Activated naive CD8-positive, alpha-beta T cell treated with anti-CD3 and anti-CD28 coated beads, Interleukin-2, amount 50 U/mL, for 16 hours (primary cell): ENCODE measurements at places on chromosomes 5 and 9.

DNA sequence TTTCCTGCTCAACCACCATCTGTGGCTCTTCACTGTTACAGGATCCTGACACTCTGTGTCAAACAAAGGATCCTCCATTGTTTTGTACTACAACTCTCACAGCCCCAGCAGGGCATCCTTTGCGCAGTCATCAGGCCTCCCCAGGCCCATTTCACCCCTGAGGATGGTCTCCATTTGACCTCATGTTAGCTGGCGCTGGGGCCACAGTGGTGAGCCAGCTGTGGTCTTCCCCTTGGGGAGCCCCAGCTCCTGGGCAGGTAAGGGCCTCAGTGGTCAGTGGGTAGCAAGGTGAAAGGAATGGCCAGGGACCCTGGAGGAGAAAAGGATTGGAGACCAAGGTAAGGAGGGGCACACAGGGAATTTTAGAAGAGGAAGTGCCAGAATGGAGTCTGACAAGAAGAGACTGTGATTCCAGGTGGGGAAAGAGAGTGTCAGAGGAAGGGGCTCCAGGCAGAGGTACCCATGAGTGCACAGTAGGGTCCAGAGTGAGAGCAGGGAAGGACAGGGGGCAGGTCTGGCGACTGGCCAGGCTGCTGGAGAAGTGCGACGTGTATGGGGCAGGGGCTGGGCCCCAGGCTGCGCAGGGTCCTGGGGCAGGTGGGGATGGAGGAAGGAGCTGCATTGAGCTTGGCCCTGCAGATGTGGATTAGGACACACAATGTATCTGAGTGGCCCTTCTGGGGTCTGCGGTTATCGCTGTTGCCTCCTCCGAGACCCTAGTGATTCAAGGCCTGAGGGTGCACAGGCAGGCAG, 109.9 kb downstream of the PHF2 start:
- no peak for DNase-seq

DNA sequence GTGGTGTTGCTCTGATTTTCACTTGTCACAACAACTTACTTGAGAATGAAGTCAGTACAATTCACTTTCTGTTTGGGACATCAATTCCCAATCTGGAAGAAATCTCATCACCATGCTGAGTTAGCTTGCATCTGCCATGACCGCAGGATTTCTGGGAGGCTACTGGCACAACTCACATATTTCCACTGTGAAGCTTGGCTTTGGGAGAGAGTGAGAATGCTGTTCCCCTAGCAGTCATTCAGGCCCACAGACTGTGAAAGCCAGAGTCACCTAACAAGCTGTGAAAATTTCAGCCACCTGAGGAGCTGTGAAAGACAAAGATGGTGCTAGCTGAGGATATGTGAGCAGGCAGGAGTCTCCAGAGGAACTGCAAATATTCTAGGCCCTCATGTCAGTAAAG, 365.2 kb upstream of the TUSC1 start:
- no peak for DNase-seq

- DNase-seq = no peak
Measured at GRCh38 chr9:106383072-106383471, 479.9 kb upstream of the ZNF462 start.

DNA sequence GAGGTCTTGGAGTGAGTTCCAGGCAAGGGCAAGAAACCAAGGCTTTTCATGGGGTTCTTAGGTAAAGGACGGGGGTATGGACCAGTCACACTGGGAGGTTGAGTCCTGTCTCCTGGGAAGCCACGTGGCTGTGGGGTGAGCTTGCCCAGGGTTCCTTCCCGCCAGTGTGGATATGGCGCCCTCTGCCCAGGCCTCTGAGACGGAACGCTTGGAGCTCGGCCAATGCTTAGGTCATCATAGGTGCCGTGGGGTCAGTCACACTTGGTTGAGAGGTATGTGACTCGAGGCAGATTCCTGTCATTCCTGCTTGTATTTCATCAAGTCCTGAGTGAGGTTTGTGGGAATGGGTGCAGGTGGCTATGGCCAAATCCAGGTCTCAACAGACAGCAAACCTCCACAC, 46.2 kb downstream of the TENT4A start:
- DNase-seq = no peak

DNA sequence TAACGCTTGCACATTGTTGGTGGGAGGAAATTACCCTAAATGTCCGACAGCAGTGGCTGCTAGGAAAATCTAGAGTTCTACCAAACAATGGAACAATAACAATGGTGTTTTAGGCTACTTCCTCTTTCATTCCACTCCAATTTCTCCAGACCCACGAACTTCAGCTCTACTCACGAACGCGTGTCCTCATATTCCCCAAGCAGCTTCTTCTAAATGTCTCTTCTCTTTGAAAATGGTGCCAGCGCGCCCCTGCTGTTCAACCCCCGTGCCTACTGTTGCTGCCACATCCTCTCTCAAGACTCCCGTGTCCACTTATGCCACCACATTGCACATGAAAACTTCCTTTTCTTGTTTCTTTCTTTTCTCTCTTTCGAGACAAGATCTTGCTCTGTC, 25.6 kb downstream of the OR2V2 start:
- DNase-seq = no peak

- DNase-seq = no peak
Measured at GRCh38 chr9:88533951-88534455, 975 bp upstream of the NXNL2 start.

- no peak for DNase-seq
Measured at GRCh38 chr5:139141446-139142204, 56.5 kb downstream of the SIL1 start.

GRCh38 chr5:72630081-72630480, 122.9 kb upstream of the ZNF366 start:
- no peak for DNase-seq

DNA sequence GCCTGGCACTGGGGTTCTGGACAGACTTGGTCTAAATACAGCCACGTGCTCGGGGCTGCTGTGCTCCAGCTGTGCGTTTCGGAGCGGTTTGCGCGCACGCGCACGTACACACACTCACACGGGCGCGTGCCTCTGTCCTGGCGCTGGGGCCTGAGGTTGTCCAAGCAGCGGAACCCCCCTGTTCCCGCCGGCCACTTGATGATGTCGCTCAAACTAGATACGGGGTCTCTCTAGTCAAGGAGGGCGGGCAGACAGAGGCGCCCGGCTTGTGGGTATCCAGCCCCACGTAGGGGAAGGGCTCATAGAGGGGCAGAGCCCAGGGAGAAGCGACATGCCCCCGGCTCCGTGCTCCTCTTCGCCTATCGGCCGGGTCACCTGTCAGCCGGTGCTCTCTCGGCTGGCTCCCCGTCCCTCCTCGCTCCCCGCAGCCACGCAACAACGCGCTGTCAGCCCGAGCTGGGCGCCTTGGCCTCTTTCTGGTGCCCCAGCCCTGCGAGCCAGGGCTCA, 8.9 kb downstream of the NR2F1-AS1 start:
- no peak for DNase-seq

DNA sequence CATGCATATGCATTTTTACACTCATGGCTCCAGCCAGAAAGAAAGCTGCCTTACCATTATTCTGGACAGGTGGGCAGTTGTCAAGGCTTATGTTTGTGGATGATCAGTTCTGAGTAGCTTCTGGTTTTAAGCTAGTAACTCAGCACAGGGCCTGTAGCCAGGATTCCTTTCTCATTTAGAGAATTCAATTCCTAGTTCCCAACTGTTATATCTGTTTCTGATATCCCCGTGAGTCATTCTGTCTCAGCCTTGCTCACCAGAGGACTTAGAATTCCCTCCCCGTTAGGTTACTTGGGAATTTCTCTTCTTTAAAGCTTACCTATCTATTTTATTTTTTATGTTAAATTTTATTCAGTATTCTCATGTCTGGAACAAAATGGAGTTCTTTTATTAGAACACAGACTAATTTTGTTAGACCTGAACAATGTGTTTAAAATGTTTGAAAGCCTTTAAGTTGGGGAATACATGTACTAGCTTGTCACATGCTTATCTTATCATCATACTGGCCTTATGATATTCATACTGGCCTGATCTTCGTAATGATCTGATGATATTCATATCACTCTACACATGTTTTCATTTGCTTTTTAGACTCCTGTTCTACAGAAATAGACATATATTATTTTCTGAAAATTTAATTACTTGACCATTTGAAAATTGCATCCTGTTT, 47.1 kb downstream of the CAST start:
- DNase-seq = no peak

DNA sequence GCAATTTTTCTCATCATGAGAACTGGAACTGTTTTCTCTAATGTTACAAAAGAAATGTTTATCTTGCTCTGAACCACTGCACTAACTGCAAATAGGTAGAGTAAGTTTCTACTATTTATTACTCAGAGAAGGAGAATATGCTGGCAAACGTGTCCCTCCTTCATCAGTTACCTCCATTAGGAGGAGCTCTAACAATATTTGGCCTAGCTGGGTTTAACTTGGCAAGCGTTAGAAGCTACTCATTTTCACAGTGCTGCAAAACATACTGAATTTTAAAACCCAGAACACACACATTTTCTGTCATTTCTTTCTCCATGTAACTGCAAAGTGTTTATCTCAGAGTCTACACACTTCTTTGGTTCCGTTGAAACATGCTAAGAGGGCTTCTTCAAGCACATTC, 101.0 kb upstream of the GABRG2 start:
- DNase-seq = no peak

GRCh38 chr5:79621056-79621455, 8.8 kb downstream of the TENT2 start:
- no peak for DNase-seq

DNA sequence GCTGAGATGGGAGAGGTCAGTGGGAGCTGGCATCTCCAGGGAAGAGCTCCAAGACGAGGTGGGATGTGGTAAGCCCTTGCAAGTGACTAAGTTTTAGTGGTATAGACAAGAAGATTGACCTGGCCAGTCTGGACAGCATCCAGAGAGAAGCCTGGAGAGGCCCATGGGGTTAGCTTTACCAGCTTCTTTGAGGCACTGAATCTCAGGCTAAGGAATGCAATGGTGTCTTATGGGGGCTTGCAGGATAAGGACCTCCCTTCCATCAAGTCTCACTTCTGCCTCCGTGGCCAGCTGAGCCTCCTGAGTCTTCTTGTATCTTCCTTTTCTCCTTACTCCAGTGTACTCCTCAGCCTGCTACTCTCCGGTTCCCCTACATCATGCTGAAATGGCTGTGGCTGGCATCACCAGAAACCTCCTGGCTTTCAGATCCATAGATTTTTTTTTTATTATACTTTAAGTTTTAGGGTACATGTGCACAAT, 56.5 kb upstream of the JADE2 start:
- no peak for DNase-seq

DNA sequence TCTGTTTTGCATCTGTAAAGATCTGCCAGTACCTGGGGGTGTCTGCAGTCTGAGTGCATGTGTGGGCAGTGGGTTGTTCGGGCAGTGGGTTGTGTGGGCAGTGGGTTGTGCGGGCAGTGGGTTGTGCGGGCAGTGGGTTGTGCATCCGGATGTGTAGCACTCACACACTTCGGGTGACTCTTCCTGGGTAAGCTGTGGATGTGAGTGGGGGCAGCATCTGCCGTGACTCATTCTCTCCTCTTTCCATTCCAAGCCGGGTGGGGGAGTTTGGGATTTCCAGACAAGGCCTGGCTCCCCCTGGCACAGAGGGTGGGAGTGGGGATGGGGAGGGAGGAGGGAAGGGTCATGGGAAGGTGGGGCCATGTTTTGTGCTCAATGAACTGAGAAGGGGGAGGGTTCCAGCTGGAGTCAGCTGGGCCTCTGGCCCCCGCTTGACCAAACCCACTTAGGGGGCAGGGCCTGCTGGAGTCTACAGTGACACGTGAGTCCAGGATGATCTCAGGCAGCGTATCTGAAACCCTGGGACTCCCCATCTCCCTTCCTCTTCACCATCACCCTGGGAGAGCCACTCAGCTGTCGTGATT, 8.3 kb downstream of the CRB2 start:
- DNase-seq = no peak

GRCh38 chr9:36268007-36268427, 9.8 kb upstream of the GNE start:
- no peak for DNase-seq

GRCh38 chr5:173448856-173449255, 120.6 kb upstream of the STC2 start:
- no peak for DNase-seq

DNA sequence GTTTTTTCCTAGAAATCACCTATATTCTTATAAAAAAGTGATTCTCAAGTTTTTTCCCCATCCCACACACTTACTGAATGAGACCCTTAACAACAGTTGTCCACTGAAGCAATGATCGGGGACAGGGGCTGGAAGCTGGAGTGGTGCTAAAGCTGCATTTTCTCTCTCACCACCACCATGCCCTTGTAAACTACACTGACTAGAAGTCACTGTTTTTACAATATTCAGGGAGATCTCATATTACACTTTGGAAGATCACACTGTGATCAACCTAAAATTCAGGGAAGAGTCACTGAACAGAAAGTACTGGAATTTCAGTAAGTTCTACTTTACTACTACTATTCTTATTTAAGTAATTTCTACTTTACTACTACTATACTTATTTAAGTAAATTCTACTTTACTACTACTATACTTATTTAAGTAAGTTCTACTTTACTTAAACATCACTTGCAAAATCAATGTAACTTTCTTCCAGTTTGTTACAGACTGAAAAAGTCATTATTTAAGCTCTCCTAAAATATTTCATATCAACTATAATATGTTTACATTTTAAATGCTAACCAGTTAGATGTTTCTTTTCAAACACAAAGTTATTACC, 164.3 kb downstream of the AGTPBP1 start:
- no peak for DNase-seq

- DNase-seq = no peak
Measured at GRCh38 chr5:136382071-136382470, 16.7 kb upstream of the TRPC7 start.

- DNase-seq = no peak
Measured at GRCh38 chr9:126615791-126616447, 2.2 kb downstream of the LMX1B start.

DNA sequence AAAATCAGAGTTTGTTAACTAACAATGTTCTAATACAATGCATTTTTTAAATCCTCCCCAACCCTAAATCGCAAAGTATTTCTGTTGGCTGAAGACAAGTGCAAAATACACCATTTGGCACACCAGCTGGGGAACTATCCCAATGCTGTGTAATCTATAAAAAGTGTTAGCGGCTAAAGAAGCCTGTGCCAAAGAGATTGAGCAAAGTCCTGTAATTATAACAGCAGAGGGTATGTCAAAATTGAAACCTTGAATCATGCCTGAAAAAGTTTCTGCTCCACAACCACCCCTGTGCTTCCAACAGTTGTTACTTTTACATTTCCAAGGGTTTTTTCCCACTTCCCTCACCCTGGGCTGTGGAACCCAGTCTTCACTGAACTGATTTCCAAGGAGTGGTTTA, 83.1 kb upstream of the PLPP6 start:
- no peak for DNase-seq

DNA sequence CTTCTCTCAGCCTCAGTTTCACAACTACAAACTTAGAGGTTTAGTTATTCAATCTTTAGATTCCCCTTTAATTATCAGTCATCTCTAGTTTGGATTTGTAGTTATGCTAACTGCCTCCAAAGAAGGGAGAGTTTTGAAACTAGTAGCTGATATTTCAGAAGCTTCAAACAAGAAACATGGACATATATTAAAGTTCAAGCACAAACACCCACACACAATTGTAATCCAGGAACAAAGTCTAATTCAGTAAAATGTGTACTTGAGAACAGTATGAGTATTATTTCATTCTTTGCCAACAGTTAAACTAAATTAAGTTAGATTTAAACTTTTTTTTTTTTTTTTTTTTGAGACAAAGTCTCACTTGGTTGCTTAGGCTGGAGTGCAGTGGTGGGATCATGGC, 71.2 kb upstream of the ABCA1 start:
- no peak for DNase-seq

GRCh38 chr5:57368010-57368409, 114.6 kb downstream of the ACTBL2 start:
- no peak for DNase-seq

- no peak for DNase-seq
Measured at GRCh38 chr9:92026206-92027002, 76.4 kb upstream of the ROR2 start.

- DNase-seq = no peak
Measured at GRCh38 chr5:173696216-173696615, 79.8 kb upstream of the BOD1 start.
